Tongue (tissue), 3 donors: ENCODE measurements at places on chromosomes 2 and 18. TPM values are rescaled to one million over a fixed set of nuclear protein-coding genes. Genes with fewer than 3 reads are reported as not detected.

- DNase-seq: no peak
These were observed 241.7 kb upstream of the DOK6 start for GRCh38 chr18:69158944-69159343.

DNA sequence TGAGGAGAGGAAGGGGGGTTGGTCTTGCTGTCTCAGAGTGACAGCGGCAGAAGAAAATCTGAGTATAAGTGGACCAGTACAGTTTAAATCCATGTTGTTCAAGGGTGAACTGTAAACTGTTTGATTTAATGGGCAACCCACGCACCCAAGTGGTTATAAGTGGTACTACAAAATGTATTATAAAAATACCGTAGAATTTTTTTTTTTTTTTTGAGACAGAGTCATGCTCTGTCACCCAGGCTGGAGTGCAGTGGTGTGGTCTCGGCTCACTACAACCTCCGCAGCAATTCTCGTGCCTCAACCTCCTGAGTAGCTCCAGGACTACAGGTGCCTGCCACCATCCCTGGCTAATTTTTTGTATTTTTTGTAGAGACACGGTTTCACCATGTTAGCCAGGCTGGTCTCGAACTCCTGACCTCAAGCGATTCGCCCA lies 2.1 kb upstream of the CHCHD5 start:
- DNase-seq: peak; percentile 83

DNA sequence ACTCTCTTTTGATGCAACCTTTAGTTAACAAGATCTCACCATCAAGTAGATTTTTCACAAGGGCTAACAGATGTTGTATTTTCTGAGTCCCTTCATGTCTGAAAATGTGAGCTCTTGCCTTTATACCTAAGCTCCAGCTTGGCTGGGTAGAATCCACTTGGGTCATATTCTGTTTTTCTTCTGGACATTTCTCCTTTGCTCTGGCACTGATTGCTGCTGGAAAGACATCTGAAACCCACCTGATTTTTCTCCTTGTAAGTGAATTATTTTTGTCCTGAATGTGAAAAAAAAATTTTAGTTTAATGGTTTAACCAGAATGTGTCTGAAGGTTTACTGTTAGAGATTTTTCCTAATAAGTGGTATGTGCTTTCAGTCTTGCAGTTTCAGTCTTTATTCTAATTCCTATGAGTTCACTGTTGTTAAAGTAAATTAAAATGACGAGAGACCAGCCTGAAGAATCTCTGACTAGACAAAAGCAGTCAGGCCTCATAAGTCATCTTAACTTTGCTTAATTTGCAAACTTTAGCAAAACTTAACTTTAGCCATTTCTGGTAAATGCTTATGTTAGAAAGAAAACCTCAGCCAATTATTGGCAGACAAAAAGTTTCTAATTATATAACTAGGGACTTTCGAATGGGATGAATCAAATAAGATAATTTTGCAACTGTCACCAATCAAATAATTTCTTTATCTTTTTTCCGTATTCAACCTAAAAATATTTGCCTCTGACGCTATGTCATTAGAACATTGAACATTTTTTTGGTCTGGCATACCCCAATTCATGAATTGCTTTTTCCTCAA lies 70.8 kb downstream of the ACAA2 start:
- DNase-seq: peak; percentile 43

VAMP5 gene
- total RNA-seq: 15.7 TPM

DNA sequence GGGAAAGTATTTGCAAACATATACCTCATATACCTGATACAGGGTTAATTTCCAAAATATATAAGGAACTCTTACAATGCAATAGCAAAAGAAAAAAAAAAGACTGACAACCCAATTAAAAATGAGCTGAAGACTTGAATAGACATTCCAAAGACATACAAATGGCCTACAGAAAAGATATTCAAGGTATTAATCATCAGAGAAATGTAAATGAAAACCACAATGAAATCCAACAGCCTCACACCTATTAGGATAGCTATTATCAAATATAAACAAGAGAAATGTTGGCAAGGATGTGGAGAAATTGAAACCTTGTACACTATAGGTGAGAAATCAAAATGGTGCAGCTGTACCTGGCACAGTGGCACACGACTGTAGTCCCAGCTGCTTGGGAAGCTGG lies 25.7 kb downstream of the NR4A2 start:
- no peak for DNase-seq

DNA sequence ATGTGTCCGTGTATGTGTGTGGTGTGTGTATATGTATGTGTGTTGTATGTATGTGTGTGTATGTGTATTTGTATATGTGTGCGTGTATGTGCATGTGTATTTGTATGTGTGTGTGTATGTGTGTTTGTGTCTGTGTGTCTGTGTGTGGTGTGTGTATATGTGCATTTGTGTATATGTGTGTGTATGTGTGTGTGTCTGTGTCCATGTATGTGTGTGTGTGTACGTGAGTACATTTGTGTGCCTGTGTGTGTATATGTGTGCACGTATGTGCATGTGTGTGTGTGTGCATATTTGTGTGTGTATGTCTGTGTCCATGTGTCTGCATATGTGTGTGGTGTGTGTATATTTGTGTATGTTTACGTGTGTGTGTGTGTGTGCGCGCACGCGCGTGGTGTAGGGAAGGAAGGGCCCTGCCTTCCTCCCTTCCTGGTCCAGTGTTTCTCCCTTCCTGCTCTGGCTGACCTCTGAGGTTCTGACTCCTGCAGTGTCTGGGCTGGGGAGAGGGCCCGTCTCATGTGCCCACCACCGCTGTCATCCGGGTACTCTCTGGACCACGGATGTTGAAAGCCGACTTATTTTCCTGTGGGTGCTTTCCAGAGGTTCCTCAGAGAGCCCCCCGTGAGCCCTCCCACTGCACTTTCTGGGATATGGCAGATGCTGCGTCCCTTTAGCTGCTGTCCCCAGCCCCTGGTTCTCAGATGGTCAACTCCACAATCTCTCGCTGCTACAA lies 209.5 kb downstream of the DYSF start:
- DNase-seq: no peak

DNA sequence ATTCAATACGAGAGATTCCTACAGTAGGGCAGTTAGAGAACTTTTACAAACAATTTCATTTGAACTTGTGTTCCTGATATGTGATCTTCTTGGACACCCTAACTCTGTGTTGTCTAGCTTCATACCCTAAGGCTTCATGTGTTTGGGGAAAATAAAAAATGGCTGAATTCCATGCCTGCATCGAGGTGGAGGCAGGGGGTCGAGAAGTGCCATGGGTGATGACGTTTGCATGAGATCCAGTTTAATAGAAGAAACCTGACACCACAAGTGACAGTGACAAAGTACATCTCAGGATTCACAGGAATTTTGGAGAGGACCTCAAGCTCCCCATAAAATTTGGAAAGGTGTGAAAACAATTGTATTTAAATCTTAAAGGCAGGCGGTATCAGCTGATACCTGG lies 169.2 kb upstream of the NABP1 start:
- DNase-seq: no peak

DNA sequence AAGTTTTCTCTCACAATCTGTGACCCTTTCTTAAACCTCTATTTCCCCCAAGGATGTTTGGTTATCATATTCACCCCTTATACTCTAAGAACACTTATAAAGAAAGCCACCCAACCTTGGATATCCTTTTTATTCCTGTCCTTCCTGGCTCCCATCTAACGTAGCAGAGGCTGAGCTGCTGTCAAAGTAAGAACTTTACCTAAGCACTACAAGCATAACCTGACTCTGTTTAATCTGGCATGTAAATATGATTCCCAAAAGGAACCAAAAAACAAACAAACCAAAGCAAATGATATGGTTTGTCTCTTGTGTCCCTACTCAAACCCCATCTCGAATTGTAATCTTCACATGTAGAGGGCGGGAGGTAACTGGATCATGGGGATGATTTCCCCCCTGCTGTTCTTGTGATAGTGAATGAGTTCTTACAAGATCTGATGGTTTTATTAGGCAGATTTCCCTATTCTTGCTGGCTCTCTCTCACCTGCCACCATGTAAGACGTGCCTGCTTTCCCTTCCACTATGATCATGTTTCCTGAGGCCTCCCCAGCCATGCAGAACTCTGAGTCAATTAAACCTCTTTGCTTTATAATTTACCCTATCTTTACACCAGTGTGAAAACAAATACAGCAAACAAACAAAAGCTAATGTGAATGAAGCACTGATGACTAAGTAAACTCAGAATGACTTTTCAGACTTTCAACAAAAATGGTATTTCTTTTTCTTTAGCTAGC lies 72.7 kb upstream of the SPOPL start:
- no peak for DNase-seq

GRCh38 chr2:79638410-79638809 lies 125.6 kb downstream of the CTNNA2 start:
- DNase-seq: no peak

DNA sequence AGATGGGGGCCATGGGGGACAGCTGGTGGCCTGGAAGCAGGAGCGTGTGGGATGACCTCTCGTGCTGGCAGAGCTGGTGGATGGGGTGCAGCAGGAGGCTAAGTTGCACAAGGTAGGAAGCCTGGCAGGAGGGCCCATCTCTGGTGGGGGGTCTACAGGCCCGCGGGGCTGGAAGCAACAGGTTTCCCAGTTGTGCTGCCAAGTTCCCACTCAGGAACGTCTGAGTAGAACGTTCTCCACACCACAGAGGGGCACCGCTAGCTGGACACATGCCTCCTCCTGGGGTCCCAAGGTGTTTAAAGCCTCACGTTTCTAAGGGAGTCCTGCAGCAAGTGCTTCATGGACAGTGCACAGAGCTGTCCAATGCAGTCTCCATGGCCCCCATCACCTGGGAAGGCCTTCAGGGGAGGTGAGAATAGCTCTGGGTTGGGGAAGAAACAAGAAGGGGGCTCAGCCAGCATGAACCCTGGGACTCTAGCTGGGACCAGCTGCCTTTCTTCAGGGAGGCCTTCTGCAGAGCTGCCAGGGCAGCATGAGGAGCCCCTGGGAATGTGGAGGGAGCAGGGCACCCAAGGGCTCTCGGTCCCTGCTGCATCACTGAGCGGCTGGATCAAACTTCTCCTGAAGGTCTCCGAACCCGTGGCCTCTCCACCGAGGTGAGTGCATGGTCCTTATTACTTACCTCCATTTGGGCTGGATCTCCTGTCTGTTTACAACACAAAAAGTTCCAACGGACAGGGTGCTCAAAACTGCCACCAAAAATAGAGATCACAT lies 80.0 kb downstream of the TWIST2 start:
- no peak for DNase-seq

DNA sequence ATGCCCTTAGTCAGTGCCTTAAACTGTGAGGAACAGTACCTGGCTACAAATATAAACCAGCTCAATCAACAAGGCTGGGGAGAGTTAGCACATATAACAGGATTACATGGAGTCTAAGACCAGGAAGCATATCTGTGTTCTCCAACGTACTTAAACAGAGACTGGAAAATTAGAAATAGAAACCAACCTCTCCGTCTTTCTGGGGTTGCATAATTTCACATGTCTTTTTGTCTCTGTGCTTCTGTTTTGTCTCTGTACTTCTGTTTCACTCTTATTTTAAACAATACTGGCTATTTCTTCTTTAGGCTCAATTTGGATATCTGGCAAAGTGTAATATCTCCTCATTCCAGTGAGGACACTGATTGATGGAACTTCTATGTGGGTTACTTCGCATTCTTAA lies 749.0 kb upstream of the ZEB2 start:
- DNase-seq: no peak

- no peak for DNase-seq
These were observed 239.0 kb downstream of the ZNF521 start for GRCh38 chr18:25112821-25113434.

GRCh38 chr2:197876524-197876923 lies 72.1 kb downstream of the PLCL1 start:
- DNase-seq: no peak

SS18 gene
- total RNA-seq: 88.4 TPM
